ENCODE measurements at places on chromosomes 1 and 21.

- no peak for DNase-seq
Observed at GRCh38 chr1:8780405-8780804, 37.0 kb downstream of the RERE start.

GRCh38 chr1:179031855-179032513 lies 6.3 kb downstream of the FAM20B start:
- peak; percentile 62 for DNase-seq

GRCh38 chr21:16891821-16892220 lies 621.0 kb upstream of the CXADR start:
- DNase-seq, result no peak

DNA sequence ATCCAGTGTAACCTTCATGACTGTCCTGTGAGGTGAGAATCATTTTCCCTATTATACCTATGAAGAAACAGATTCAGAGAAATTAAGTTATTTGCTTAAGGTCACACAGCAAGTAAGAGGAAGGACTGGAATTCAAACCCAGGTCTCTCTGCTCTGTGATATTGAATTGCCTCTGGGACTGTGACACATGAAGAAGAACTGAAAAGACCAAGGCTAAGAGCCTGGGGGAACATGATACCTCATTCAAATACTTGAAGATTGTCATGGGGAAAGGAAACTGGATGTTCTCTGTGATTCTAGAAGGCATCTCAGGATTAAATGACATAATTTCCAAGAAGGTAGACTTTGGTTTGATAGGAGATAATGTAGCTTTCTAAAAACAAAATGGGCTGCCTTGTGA lies 3.6 kb downstream of the WDTC1 start:
- DNase-seq, result no peak

- no peak for DNase-seq
Observed at GRCh38 chr1:94050675-94051074, 70.3 kb downstream of the ABCA4 start.

GRCh38 chr21:43290421-43291346 lies 121.9 kb downstream of the CRYAA start:
- no peak for DNase-seq

DNA sequence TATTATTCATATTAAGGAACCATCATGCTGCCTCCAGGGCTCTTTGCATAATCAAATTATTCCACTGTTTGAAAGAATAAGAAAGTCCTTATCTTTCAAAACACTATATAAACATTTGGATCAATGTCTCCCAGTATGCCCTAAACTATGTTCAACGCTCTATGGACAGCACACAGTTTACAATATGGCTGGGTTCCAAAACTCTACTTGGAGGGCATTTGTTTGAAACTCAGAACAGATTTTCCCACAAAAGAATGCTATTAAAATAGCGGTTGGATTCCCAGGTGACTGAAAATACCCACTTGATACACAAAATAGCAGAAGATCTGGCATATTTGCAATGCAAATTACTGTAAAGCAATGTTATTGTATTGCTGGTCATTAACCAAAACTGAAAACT lies 3.2 kb downstream of the HAO2 start:
- no peak for DNase-seq

DNA sequence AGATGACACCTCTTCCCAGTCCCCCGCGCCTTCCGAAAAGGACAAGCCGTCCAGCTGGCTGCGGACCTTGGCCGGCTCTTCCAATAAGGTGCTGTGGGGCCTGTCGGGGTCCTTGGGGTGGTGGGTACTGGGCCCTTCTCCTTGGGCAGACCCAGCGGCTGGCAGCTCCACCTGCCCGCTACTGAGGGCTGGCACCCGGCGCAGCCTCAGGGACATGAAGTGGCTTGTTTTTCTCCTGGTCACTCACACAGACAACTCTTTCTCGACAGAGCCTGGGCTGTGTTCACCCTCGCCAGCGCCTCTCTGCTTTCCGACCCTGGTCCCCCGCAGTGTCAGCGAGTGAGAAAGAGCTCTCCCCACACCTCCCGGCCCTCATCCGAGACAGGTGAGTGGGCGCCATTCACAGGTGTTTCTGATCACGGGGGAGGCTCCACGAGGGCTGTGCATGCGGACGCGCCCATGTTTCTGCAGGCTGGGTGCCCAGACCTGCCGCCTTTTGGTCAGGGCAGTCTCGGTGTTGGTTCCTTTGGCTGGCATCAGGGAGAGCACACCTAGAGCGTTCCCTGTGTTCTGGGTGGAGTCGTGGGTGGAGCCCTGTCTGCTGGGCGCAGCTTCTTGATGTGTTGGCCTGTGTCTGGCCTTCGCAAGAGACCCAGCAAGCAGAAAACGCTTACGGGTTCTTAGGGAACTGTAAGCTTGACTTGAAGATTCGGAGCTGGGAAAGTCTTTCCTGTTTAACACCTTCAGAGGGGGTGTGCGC lies 75.1 kb downstream of the SKI start:
- DNase-seq, result peak; percentile 11

DNA sequence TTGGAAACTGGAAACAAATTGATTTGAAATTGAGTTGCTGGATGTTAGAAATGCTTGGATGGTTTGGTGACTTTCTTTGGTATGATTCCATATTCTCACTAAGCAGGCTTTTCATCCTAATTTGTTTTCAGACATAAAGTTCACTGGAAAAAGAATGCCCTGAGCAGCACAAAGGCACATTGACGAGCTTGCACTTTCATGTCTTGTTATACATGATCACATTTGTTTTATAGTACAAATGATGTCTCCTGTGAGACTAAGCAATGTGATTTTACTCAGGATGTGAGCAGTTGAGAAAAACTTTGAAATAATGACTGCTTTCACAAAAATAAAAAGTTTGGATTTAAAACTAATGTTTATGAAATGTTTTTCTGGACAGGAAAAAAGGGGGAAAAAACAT lies 63.6 kb downstream of the KCNT2 start:
- DNase-seq, result no peak
